Stimulated activated memory B cell treated with anti-CD40 and anti-IgM and Interleukin-4, amounts not matched to agents 10 μg/mL and 1 μg/mL and 100 μg/mL, for 72 hours (primary cell): ENCODE measurements at places on chromosomes 2 and 18.

DNA sequence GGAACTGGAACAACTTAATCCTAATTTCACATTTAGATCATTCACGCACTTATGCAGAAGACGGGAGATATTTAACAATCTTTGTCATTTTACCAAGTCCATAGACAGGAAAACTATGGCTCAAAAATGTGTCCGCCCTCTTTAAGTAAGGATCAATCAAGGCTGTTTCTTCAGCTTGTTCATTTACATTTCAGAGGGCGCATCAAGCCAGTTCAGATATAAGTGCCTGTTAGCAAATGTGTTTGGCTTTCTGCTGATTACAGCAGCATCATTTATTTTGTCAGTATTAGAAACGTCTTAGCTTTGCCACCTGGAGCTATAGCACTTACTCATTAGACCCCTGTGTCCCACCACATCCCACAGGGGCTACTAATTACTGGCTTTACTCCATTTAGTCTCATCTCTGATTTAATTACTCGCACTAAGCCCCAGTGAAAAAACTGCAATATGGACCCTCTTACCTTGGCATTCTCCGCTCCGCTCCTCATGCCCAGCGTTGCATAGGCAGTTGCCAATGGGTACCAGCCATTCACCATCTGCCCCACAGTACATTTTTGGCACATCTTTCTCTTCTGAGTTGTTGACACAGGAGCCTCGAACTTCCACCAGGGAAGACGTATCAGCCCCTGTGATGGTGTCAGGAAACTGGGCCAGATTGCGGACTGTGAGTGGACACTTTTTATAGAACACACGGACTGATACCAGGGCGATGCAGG is 8.7 kb downstream of the EPHA4 start:
- H3K27ac ChIP-seq = no peak overlapping the region
- ATAC-seq = no peak
- no peaks in the 10 kb centered on the region for H3K27me3 ChIP-seq
- H3K4me1 ChIP-seq = peaks cover 7% of the 10 kb centered on the region
- no peak overlapping the region for H3K4me3 ChIP-seq
- no peaks in the 10 kb centered on the region for H3K36me3 ChIP-seq

- no peaks in the 10 kb centered on the region for H3K27me3 ChIP-seq
- peaks cover 71% of the 10 kb centered on the region for H3K4me1 ChIP-seq
- H3K27ac ChIP-seq = peak overlapping the region; percentile 76
- peak overlapping the region; percentile 55 for H3K4me3 ChIP-seq
These were observed 113.7 kb downstream of the B3GNT2 start for GRCh38 chr2:62309465-62310091.

GRCh38 chr2:223369889-223370288 is 232.3 kb downstream of the SCG2 start:
- H3K4me3 ChIP-seq = no peak overlapping the region
- no peak overlapping the region for H3K27ac ChIP-seq
- H3K4me1 ChIP-seq = no peaks in the 10 kb centered on the region
- no peaks in the 10 kb centered on the region for H3K27me3 ChIP-seq

- no peak for ATAC-seq
- no peaks in the 10 kb centered on the region for H3K36me3 ChIP-seq
- no peak overlapping the region for H3K4me3 ChIP-seq
These were observed 190.9 kb upstream of the DOK6 start for GRCh38 chr18:69209761-69210160.

- H3K27ac ChIP-seq = no peak overlapping the region
- H3K4me1 ChIP-seq = peaks cover 9% of the 10 kb centered on the region
- H3K36me3 ChIP-seq = no peaks in the 10 kb centered on the region
- ATAC-seq = peak; percentile 27
- peaks cover 9% of the 10 kb centered on the region for H3K27me3 ChIP-seq
- no peak overlapping the region for H3K4me3 ChIP-seq
These were observed 394.5 kb downstream of the ALK start for GRCh38 chr2:29526587-29527586.

DNA sequence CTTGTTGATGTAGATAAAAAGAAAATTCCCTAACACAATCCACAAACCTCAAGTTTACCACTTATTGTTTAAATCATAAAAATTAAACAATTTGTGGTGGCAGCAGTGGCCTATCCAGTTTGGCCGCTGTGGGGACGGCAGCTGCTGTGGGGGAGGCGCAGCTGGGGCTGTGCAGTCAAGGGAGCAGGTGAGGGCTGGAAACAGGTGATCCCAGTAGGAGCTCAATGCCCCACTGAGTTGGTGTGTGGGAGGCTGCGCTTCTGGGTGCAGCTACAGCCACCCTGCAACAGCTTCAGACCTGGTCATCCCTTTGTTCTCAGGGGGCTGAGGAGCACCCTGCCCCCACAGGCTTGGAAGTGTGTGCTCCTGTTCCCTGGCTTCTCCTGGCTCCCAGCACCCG is 266.0 kb upstream of the FSIP2 start:
- no peak overlapping the region for H3K27ac ChIP-seq
- no peaks in the 10 kb centered on the region for H3K4me1 ChIP-seq
- no peak overlapping the region for H3K4me3 ChIP-seq
- no peaks in the 10 kb centered on the region for H3K27me3 ChIP-seq
- no peaks in the 10 kb centered on the region for H3K36me3 ChIP-seq

GRCh38 chr18:52679354-52679753 is 339.4 kb downstream of the DCC start:
- H3K27me3 ChIP-seq = no peaks in the 10 kb centered on the region
- H3K36me3 ChIP-seq = no peaks in the 10 kb centered on the region
- H3K4me3 ChIP-seq = no peak overlapping the region
- H3K27ac ChIP-seq = no peak overlapping the region

DNA sequence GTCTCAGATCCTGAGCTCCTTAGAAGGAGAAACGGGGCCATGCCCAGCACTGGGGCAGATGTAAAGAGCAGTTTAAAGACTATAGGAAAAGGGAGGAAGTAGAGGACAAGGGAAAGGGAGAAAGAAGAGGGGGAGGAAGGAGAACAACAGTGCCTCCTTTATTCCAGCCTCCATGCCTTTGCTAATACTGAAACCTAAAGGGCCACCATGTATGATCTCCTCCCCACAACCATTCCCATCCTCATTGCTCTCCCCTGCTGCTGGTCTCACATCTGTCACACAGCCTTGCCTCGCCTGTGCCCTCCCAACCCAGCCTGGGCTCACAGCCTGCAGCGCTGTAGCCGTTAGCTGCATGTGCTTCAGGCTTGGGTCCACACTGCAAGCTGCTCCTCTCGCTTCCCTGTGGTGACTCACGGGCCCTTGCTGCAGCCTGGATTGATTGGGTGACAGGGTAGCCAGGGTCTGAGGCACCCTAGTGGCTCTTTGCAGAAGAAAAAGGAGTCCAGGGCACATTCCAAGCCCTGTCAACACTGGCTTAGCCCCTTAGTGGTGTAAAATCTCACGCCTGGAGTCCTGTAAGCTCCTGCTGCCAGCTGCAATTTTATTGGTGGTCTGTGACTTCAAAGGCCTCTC is 281.9 kb downstream of the SRBD1 start:
- no peak overlapping the region for H3K4me3 ChIP-seq
- ATAC-seq = no peak
- H3K27ac ChIP-seq = no peak overlapping the region
- no peaks in the 10 kb centered on the region for H3K4me1 ChIP-seq
- H3K36me3 ChIP-seq = peaks cover under 1% of the 10 kb centered on the region

- no peaks in the 10 kb centered on the region for H3K4me1 ChIP-seq
- no peak overlapping the region for H3K4me3 ChIP-seq
- H3K27ac ChIP-seq = no peak overlapping the region
- no peaks in the 10 kb centered on the region for H3K36me3 ChIP-seq
- H3K27me3 ChIP-seq = no peaks in the 10 kb centered on the region
These were observed 713.7 kb downstream of the ADCYAP1 start for GRCh38 chr18:1618364-1618763.

DNA sequence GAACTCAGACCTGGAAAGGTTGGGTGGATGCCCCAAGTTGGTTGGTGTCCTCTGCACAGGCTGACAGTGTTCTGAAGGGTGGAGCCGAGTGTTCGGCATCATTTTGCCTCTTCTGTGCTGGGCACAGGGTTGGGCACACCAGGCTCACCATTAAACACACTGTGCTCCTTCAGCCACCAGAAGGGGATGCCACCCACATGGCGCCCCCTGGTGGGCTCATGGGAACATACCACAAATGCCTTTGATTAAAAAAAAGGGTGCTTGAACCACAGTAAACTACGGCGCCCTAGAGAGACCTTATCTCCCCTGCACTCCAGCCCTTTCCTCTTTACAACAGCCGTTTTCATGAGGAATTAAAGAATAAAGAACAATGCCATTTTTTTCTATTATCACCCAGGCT is 89.4 kb downstream of the CELF4 start:
- no peaks in the 10 kb centered on the region for H3K4me1 ChIP-seq
- H3K36me3 ChIP-seq = no peaks in the 10 kb centered on the region
- peaks cover 22% of the 10 kb centered on the region for H3K27me3 ChIP-seq
- no peak overlapping the region for H3K4me3 ChIP-seq
- no peak for ATAC-seq

- no peaks in the 10 kb centered on the region for H3K36me3 ChIP-seq
- H3K4me1 ChIP-seq = no peaks in the 10 kb centered on the region
These were observed 39.7 kb downstream of the TMEM177 start for GRCh38 chr2:119718501-119719260.

- peaks cover 8% of the 10 kb centered on the region for H3K27me3 ChIP-seq
- no peaks in the 10 kb centered on the region for H3K4me1 ChIP-seq
- ATAC-seq = no peak
- no peak overlapping the region for H3K27ac ChIP-seq
- no peak overlapping the region for H3K4me3 ChIP-seq
- no peaks in the 10 kb centered on the region for H3K36me3 ChIP-seq
These were observed 749.5 kb upstream of the RAB6C start for GRCh38 chr2:129229830-129230441.

DNA sequence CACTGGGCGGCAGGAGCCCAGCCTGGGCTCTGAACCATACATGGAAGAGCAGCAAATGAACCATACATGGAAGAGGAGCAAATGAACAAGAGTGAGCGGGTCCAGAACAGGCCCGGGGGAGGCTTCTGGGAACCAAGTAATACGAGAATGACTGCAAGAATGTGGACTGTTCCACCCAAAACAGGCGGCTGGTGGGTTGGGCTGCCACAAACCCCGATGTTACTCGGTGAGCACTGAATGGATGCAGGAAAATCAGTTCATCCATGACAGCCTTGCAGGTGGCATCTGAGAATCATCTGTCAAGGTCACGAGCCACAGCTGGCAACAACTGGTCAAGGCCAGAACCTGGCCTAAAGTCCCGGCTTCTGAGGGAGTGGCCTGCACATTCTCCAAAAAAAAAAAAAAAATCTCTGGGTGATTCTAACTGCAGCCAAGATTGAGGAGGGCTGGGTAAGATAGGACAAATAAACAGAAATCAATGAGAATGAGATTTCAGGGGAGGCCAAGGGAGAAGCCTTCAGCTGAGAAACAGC is 106.1 kb downstream of the ZNF516 start:
- no peak overlapping the region for H3K27ac ChIP-seq
- H3K4me1 ChIP-seq = peaks cover 19% of the 10 kb centered on the region
- H3K27me3 ChIP-seq = peaks cover 17% of the 10 kb centered on the region

DNA sequence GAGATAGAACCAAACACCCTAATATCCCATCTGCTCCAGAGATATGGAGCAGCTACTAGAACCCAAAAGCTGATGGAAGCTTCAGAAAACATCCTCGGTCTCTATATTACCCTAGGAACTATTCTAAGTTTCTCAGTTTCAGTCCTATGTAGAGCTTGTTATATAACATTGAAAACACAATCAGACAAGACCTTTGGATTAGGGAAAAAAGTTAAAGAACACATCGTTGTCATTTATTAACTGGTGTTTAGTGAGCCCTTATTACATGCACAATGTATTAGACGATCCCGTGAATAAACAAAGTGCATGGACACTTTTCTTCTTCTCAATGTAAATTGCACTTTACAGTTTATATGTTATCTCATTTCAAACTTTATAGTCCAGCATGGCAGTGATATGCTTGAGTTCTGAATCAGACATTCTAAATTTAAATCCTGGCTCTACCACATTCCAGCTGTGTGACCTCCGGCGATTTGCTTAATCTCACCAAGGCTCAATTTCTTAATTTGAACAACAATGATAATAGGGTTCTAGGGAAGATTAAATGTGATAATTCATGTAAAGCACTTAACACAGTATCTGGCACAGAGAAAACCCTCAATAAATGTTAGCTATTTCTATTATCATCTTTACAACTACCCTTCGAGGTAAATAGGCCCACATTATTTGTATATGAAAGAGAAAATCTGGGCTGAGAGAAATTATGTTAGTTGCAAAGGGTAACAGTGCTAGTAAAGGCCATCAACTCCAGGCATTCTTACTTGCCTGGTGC is 83.6 kb upstream of the PIK3C3 start:
- ATAC-seq = no peak
- H3K27ac ChIP-seq = no peak overlapping the region
- no peaks in the 10 kb centered on the region for H3K36me3 ChIP-seq
- no peak overlapping the region for H3K4me3 ChIP-seq
- H3K27me3 ChIP-seq = no peaks in the 10 kb centered on the region
- no peaks in the 10 kb centered on the region for H3K4me1 ChIP-seq
